ENCODE measurements at places on chromosomes 2 and 18.

DNA sequence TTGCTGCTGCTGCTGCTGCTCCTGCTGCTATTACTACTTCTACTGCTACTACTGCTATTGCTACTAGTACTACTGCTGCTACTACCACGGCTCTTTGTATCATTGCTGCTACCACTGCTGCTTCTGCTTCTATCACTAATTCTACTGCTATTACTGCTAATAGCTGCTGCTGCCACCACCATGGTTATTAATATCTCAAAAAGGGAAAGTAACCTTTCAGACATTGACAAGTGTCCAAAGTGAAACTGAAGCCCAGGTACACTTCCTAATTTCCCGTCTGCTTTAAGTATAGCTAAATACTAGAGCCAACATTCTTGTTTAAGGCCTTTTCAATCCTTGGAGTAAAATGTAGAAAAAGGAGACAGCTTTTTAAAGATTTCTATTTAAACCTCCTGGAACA, 45.4 kb upstream of the EHBP1 start:
- no peak for DNase-seq

DNA sequence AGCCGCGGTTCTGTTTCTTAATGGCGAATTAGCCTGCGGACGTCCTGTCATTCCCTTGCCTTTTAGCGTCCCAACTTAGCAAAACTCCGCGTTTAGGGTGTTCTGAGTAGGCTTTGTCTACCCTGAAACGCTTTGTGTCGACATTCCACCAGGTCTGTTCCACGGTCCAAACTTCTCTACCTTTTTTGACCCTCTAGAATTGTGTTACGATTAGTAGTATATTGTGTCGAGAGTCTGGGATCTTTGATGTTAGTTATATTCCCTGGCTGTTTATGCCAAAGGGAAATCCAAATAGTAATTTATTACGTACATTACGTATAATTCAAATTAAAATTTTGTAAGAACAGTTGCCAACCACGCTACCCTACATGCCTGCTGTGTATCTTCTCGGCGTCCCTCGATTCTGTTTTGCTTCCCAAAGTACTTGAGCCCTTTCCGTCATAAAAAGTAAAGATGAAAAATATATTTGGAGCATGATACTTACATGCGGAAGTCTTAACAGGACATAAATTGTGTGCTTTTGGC, 495 bp upstream of the TTC32 start:
- DNase-seq: peak; percentile 34

GRCh38 chr18:58229162-58229561, 185.1 kb downstream of the NEDD4L start:
- DNase-seq: no peak

DNA sequence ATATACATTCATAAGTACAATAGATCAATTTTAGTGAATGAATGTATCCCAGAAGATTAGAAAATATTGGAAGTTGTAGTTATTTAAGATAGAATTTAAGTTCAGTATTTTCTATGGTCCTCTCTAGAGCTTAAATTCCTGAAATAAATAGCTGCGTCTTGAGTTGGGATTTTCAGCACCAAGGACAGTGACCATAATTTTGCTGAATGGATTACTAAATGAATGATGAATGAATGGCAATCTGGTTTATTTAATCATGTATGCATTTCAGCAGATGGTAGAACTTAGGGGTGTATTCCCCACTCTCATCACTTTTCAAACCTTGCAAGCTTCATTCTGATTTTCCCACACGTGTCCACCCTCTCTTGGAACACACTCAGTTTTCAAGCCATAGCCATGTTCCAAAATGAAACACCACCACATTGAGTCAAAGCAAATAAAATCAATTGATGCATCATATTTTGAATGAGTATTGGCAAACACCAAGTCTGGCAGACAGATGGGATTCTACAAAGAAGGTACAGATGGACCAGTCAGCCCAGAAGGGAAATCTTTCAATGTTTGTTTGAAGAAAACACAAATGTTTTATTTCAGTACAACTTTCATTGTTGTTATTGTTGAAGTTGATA, 362.2 kb upstream of the NXPH2 start:
- DNase-seq: peak; percentile 35

DNA sequence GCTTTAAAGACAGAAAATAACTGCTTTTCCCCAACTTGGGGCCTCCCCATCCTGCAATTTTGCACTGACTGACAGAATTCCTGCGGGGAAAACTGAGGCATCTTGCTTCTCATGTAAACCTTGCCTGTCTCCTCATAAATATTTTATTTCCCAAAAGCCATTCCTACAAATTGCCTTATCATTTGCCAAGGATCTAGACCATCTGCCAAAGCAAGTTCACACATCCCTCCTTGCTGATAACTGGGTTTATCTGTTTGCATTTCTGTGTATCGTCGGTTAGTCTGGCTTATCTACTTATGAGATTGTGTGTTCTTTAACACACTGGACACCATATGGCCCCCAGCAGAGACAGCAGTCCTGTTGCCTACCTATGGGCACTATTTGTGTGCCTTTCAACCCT, 3.0 kb upstream of the CNGA3 start:
- no peak for DNase-seq

GRCh38 chr2:203062126-203062525, 47.5 kb downstream of the NBEAL1 start:
- DNase-seq: no peak

- peak; percentile 56 for DNase-seq
These were observed 14.1 kb upstream of the ZDBF2 start for GRCh38 chr2:206260188-206261012.

GRCh38 chr2:233966388-233966787, 49.2 kb downstream of the TRPM8 start:
- DNase-seq: no peak

DNA sequence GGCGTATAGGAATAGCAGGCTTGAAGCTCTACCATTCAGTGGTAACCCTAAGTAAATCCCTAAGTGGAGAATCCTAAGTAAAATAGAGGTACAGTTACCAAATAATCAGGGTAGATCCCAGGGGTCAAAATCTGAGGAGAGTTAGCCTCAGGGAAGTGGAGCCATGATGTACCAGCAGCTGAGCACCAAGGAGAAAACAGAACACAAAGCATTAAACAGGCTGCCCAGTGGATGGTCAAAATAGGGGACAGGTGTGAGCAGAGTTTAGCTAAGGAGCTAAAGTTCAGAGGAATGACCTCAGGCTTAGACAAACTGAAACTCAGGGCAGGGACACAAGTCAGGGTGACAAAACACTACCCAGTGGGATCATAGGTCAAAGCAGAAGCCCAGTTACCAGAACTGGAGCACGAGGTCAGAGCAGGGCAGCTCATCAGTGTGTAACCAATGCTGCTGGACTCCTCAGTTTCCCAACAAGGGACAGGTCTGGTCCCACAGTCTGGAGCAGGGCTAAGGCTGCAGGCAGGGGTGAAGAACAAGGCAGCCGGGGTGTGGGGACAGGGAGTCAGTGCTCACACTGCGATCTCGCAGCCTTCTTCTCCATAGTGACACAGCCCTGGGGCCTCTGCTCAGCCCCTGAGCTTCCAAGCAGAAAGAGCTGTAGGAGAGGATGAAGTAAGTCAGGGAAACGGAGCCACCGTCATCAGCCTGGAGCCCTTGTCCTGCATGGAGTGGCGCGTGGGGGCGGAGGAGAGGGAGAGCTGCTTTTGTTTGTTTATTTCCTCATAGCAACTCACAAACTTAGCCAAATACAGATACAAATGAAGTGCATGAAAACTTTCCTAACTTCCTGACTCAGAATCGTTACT, 264.0 kb downstream of the MREG start:
- peak; percentile 92 for DNase-seq

GRCh38 chr2:53994818-53995808, 24.3 kb upstream of the PSME4 start:
- no peak for DNase-seq

Data from cardiac fibroblast (primary cell).